ENCODE measurements at places on chromosomes 2 and 18.

DNA sequence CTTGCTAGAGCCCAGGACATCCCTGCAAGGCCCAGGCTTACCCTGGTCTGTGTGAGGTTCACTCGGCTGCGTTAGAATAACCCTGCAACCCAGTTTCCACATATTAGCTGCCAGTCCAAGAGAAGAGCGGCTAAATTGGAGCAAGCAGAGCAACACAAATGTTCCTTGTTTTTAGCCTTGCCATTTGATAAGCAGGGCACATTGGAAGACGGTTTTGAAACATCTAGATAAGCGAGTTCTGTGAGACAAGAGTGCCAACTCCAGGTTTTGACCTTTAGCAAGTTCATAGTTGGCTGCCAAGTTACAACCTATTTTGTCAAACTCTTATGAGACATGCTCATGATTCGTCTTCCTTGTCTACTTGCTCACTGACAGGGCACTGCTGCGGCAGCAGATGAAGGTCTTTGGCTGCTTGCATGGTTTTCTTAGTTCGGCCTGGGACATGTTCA lies 23.5 kb downstream of the DPP4 start:
- DNase-seq: no peak

GRCh38 chr2:230798769-230799399 lies 65.9 kb upstream of the ITM2C start:
- DNase-seq: peak; percentile 50

GRCh38 chr18:41936471-41937134 lies 18.4 kb upstream of the PIK3C3 start:
- DNase-seq: no peak

DNA sequence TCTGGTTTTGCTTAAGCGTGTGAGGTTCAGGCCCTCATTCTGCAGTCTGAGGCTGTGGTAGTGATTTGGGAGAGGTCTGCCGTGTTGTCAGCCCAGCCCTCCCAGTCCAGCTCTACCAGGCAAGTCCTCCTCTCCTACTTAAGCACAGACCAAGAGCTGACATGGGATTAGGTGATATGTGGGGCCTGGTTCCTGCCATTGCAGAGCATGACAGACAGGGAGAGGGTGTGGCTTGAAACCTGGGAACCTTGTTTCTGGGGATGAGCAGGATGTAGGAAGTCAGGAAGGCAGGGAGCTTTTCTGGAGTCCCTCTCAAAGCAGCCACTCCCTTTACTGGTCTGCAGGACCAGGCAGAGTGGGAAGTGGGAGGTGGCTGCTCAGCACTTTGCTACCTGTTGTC lies 38.6 kb downstream of the PTPRM start:
- DNase-seq: no peak

DNA sequence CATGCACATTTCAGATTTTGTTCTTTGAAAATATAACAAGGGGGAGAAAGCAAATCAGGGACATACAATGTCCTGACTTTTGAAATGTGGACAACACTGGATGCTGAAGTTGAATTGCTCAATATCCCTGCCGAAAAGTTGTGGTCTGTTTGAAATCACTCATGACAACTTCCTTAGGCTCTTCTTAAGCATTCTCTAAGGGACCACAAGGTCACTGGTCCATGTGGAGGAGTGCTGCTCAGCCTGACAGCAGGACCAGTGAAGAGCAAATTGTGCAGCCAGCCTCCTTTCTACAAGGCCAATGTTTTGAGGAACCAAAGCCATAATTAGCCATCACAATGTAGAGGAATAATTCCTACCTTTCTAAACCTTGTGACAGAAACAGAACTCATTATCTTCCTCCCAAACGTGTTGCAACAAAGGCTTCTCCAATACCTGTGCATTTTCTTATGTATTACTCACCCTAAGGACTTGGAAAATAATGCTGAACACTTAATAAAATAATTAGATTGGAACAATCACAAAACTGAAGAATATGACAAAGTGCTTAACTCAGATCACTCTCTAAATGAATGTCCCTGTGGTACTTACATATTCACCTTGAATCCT lies 1477.6 kb upstream of the NXPH2 start:
- no peak for DNase-seq

GRCh38 chr2:207504513-207505170 lies 25.1 kb upstream of the CREB1 start:
- DNase-seq: peak; percentile 67

DNA sequence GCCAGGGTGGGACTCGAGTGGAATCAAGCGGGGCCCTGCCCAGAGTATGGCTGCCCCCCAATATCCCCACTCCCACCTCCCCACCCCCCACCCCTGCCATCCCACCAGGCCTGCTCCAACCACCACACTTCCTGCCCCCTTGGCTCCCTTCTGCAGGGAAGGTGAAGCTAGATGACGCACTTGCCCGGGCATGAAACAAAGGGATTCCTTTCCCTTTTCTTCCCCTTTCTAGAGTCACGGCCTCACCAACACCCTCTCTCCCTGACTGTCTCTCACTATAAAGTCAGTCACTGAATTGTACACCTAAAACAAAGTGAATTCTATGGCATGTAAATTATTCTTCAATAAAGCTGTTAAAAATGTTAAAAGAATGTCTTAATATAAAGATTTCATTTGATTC lies 16.0 kb downstream of the ZBTB7C start:
- no peak for DNase-seq

DNA sequence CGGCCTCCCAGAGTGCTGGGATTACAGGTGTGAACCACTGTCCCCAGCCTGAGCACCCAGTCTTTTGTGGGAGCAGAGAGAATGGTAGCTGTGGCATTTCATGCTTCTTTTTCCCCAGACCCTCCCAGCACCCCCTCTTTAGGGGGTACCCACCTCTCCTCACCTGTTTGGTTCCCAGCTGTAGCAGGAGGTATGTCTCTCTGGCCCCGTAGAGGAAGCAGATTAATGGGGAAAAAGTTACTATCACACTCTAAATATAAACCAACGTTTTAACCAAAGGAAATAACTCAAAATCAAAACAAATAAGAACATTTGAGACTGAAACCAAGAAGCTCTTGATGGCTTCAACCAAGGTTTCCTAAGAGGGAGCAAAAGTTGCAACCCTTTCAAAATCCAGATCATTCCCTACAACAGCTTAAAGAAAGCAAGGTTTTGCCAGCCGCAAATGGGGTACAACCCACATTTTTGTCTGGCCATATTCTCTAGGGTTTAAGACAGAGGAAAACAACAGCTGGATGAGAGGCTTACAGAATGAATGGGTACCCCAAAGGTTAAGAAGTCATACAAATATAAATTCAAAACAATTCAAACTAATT lies 8.0 kb downstream of the RNF125 start:
- DNase-seq: no peak

- DNase-seq: peak; percentile 11
These were observed 35.8 kb upstream of the CACNB4 start for GRCh38 chr2:152134488-152135280.

GRCh38 chr2:182733572-182733971 lies 17.5 kb downstream of the DNAJC10 start:
- DNase-seq: no peak

- DNase-seq: no peak
These were observed 4.8 kb upstream of the ID2 start for GRCh38 chr2:8676921-8677645.

DNA sequence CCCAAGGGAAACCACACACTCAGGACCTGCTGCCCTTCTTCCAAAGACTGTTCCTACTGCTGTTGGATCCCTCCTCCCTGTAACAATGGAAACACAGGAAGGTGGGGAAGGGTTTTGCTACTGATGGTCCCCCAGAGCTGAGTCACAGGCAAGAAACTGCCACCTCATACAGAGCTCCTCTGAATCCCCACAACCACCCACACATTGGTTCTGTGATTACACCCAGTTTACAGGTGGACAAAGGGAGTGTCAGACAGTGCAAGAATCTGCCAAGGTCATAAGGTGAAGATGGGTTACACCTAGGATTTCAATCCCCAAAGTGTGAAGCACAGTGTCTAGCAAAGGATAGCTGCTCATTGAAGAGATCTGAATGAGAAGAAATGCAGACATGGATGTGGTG lies 141.7 kb upstream of the LMAN1 start:
- no peak for DNase-seq

DNA sequence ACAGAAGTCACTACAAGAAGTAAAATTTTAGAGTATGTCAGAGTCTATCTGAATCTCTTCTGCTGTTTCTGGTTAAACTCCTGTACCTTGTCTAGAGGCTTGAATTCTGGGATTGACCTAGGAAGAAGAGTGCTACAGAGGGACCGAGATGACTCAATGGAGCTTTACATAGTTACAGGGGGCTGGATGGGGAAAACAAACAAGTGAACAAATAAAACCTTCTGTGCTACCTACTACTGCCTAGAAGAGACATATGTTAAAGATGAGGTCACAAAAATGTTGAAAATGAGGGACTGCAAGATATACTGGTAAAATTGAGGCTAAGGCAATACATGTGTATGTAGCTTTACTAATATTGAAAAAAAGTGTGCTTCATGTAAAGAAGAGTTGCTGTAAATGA lies 265.4 kb upstream of the TFPI start:
- DNase-seq: no peak

DNA sequence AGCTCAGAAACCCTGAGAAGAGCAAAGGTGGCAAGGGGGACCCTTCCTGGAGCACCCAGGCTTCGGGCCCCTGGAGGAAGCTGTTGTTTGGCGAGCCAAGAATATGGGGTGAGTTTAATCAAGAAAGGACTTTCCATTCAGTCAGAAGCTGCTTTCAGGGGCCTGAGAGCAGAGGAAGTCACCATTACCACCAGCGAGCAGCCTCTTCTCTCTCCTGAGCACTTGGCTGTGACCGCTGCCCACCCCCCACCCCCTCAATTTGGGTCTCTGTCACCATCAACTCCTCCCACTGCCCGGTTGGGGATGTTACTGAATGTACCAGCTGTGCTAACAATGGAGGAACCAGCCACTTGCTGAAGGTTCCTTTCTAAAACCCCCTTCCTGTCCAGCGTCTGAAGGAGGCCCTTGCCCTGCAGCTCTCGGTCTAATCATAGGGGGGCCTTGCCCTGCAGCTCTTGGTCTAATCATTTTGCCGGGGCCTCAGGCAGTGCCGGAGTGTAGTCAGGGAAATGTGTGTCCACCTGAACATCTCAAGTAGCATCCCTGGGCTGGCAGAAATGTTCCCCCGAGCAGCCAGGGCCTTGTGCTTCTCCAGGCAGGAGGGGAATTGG lies 943 bp downstream of the INPP5D start:
- no peak for DNase-seq

- DNase-seq: peak; percentile 74
These were observed 58.1 kb upstream of the RALBP1 start for GRCh38 chr18:9417073-9417851.

DNA sequence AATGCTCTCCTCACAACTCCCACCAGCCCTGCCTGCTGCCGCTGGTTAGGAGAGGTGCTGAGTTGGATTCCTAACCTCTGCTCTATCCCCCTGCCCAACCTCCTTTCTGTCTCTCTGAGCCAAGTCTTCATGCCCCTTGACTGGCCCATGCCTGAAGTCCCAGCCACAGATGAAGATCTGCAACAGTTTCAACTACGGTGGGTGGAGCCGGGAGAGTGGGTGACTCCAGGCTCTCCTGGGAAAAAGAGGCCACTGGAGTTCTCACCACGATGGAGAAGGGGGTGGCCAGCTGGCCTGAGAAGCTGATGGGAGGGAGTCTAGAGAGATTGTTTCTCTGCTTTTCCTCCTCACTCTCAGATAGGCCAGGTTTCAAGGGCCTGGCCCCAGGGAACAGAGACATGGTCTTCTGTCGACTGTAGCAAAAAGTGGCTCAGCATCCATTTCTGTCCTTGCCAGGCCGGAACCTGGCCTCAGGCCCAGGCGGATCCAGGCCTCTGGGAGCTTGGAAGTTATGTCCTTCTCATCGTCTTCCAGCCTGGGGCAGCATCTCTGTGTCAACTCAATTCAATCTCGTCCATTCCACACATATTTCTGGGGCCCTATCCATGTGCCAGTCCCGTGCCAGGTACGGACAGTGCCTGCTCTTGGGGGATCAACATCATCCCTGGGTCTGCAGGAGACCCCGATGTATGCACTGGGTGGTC lies 75.3 kb downstream of the INHBB start:
- DNase-seq: no peak

GRCh38 chr2:237280229-237280628 lies 133.7 kb downstream of the COL6A3 start:
- peak; percentile 88 for DNase-seq

DNA sequence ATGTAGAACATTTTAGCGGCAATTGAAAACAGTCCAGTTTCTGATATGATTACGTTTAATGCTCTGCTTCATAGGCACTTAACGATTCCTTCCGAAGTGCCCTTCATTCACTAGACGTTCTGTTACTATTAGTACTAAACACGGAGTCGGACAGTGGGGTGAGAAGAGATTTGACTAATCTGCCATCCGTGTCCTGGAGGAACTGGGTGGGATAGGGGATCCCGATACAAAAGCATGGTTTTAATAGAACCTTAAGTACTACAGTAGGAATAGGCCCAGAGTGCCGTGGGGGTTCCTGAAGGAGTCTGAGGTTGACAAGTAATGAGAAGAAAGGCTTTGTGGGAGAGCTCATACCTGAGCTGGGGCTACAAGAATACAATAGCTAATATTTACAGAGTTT lies 631 bp downstream of the MORN2 start:
- no peak for DNase-seq

GRCh38 chr2:71558300-71559051 lies 105.1 kb downstream of the DYSF start:
- DNase-seq: no peak

- no peak for DNase-seq
These were observed 85.9 kb downstream of the HRH4 start for GRCh38 chr18:24546307-24546706.

DNA sequence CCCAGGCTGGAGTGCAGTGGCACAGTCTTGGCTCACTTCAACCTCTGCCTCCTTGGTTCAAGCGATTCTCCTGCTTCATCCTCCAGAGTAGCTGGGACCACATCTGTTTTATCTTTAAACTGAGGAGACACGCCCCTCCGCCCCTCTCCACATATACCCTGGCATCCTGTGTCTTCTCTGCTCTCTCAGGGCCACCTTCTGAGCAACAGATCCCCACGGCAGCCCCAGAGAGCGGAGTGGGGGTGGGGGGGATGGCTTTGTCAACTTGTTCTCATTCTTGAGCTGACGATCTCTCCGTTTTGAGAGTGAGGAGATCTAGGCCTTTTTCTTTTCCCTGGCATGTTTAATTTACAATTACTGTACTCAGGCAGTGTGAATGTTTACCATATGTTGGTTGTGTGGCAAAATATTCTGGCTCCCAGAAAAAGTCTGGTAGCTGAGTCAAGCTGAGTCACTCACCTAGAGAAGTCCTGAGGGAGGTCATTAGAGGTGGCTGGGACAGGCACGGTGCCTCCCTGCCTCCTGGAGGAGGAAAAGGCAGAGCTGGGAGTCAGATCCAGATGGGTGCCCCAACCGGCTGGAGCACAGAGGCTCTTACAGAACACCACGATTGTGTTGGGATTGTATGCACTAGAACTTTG lies 19.5 kb upstream of the ID2 start:
- peak; percentile 89 for DNase-seq

GRCh38 chr18:54330768-54331548 lies 26.7 kb downstream of the STARD6 start:
- DNase-seq: no peak

Data from AG08395 (cell line).